ENCODE measurements at places on chromosomes 4 and X.

DNA sequence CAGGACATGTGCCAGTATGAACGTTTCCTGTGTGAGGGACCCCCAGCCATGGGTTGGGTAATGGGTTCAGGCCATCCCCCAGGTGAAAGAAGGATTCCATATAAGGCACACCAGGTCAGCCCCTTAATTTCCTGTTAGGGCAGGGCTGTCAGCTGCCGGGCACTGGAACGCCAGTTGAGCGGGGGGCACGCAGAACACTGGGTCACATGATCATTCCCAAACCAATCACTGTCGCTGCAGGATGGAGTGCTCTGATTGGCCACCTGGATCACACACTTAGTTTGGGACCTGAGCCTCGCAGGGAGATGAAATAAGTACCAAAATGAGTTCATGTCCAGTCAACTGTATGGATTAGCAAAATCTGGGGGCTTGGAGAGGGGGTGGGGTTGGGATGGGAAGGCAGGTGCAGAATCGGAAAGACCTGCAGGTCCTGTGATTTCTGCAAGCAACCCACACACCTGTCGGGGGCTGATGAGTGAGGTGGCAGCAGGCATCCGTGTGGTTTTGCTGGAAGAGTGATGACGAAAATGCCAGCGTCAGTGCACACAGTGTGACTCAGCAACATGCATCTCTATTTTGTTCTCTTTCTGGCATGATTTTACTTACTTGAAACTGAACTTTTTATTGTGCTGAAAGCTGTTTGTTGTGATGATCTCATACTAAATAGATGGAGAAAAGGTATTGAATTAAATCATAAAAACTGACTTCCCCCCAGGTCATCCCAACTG, 32.2 kb downstream of the RNF212 start:
- no peak for DNase-seq
- H3K27ac ChIP-seq = no peak overlapping the region
- no peaks in the 10 kb centered on the region for H3K36me3 ChIP-seq
- H3K4me3 ChIP-seq = no peak overlapping the region
- H3K27me3 ChIP-seq = no peaks in the 10 kb centered on the region

DNA sequence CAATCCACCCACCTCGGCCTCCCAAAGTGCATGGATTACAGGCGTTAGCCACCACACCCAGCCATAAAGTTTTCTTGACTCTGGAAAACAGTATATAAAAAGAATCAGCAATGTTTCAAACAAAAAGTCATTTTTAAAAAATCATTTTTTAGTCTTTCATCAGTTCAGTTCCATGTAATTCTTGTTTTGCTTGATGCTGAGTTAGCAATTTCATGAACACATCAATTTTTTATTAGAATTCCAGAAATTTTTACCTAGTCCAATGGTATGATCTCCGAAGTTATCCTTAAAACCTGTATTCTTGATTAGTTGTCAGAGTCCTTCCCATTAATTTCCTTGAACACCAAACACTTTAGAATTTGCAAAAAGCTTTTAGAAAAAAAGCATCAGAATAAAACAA, 56.8 kb downstream of the RCHY1 start:
- H3K27ac ChIP-seq = no peak overlapping the region
- no peak overlapping the region for H3K4me3 ChIP-seq
- no peaks in the 10 kb centered on the region for H3K4me1 ChIP-seq
- H3K27me3 ChIP-seq = no peaks in the 10 kb centered on the region
- DNase-seq = no peak

DNA sequence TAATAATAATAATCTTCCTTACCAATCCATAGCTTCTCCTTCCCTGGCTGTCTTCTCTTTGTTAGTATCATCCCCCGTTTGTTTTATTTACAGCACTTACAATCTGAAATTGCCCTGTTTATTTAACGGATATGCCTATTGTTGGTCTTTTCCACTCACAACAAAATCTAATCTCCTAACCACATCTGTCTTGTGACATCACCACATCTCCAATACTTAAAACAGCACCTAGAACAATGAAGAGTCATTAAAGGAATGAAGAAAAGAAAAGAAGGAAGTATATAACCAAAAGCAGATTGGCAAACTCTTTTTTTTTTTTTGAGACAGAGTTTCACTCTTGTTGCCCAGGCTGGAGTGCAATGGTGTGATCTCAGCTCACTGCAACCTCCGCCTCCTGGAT, 38.7 kb upstream of the JADE1 start:
- no peaks in the 10 kb centered on the region for H3K36me3 ChIP-seq
- DNase-seq = no peak
- no peak overlapping the region for H3K4me3 ChIP-seq
- no peaks in the 10 kb centered on the region for H3K4me1 ChIP-seq
- H3K27me3 ChIP-seq = no peaks in the 10 kb centered on the region

GRCh38 chr4:26937567-26937966, 76.9 kb downstream of the STIM2 start:
- H3K27ac ChIP-seq = no peak overlapping the region
- H3K4me1 ChIP-seq = no peaks in the 10 kb centered on the region
- no peaks in the 10 kb centered on the region for H3K36me3 ChIP-seq
- no peak for DNase-seq

GRCh38 chr4:69126024-69126423, 29.8 kb downstream of the UGT2B7 start:
- no peak overlapping the region for H3K4me3 ChIP-seq
- H3K36me3 ChIP-seq = no peaks in the 10 kb centered on the region
- DNase-seq = no peak

DNA sequence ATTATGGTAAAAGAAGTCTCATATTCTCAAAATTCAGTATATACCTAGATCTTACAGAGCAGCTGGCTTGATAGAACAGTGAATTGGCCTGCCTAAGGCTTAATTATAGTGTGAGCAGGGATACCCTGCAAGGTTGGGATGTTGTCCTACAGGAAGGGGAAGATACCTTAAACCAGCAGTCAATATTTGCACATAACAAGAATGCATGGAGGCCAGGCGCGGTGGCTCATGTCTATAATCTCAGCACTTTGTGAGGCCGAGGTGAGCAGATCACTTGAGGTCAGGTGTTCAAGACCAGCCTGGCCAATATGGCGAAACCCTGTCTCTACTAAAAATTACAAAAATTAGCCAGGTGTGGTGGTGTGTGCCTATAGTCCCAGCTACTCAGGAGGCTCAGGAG, 58.7 kb upstream of the ABCG2 start:
- H3K27ac ChIP-seq = no peak overlapping the region
- H3K27me3 ChIP-seq = no peaks in the 10 kb centered on the region
- no peaks in the 10 kb centered on the region for H3K4me1 ChIP-seq
- no peaks in the 10 kb centered on the region for H3K36me3 ChIP-seq
- no peak for DNase-seq
